Cerebellar nuclear complex (tissue), 1 donor: ENCODE measurements at places on chromosomes 5 and 9.

DNA sequence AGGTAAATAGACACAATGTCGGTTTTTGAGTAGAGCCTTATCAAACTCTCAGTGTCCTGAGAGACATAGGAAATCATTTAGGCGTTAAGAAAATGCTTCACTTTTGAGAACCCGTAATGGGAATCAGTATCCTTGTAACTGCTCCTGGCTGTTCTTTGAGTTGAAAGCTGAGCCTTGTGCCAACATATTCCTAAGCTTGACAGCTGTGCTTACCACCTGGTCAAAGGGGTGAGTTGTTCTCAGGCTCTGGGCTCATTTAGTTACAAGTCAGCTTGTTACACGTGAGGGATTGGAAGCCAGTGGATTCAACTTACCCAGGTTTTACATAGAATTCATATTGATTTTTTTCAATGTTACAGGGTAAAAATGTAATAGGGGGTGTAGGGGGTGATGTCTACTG, 145.9 kb downstream of the GABRB2 start:
- DNase-seq = peak; percentile 69

DNA sequence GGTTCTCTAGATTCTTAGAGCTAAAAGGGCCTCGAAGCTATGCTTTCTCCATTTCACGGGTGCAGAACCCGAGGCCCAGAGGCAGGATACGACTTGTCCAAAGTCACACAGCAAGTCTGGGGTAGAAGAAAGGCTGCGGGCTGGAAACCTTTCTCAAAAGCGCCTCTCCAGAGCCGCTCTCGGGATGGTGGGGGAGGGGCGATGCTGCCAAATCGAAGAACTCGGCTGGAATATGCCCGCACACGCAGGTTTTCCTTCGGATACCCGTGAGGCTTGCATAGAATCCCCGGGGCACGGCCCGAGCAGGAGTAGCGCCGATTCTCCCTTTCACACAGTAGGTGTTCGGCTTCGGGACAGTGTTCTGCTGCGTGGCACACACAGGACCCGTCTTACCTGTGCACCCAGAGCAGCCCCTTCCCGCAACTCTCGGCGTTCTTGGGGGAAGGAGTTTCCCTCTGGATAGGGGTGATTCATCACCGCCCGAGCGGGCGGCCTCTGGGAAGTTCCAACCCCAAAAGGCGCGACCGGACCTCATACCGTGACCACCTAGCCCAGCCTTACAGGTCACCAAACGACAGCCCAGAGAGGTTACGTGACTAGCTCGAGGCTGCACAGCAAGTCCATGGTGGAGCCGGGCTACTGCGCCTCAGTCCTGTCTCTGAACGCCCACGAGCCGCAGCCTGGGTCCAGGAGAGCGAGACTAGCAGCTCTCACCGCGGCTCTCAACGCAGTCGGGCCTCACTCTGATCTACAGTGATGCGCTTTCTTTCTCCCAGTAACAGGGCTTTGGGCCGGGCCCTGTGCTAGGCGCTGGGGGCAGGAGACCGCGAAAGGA, 4.1 kb downstream of the PAX5 start:
- DNase-seq = no peak

DNA sequence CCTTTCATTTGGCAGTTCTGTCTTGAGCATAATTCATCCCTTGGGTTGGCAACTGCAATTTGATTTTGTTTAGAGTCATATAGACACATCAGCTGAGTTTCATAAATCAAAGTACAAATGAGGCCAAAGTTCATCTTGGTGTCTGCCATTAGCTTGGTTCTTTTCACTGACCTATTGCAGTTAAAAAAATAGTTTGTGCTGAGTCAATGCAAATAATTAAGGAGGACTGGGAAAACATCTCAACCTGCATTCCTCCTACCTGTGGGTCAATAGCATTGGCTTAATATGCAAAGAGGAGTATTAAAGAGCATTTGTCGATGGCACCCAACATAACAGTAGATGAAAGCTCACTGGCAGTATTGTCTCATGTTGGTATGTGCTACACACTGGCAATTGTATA, 1.6 kb downstream of the PKD2L2 start:
- no peak for DNase-seq

GRCh38 chr9:13026956-13027355, 252.1 kb downstream of the LURAP1L start:
- no peak for DNase-seq

GRCh38 chr9:116153765-116154333, at the start of gene PAPPA:
TSS of gene PAPPA (plus strand) at chr9:116153791. CDS start at chr9:116154173, 382 bp downstream.
- DNase-seq = no peak
